ENCODE measurements at places on chromosomes 11 and 22.

- DNase-seq, result peak; percentile 58
Measured at GRCh38 chr11:102780491-102780918, at the start of gene MMP10. Gene MMP10 (minus strand): TSS chr11:102780628. CDS start chr11:102780591, 37 bp downstream.

DNA sequence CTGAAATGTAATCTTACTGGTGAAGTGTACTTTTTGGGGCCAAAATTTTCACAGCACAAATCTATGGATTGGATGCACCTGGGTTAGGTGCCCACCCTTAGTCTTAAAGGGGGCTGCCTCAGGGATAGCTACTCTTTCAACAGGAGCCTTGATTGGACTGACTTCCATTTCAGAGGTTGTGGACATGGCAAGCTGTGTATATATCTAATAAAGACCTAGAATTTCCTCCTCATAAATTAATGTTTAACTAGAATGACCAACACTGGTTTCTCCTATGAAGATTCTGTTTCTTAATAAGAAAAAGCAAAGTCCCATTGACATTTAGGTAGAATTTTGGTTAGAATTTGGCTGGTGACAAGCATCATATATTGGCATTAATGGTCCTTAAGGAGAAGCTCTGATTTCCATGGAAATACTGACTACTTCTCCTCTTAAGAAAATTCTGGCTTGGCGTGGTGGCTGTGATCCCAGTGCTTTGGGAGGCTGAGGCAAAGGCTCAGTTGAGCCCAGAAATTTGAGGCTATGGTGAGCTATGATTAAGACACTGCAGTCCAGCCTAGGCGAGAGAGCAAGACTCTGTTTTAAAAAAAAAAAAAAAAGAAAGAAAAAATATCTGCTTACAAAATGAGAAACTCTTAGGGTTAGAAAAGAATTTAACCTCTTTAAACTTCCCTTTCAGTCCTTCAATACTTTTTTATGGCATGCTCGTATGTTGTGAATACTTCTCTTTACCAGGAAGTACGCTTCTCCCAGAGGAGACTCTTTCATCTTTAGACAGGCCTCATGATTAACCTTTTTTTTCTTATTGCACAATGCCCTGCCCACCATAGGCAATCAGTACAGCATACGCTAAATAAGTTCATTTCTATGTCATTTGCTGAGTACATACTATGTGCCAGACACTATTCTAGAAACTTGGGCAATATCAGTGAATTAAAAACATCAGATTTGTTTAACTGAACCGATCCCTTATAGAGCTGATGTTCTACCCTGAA lies 77.2 kb downstream of the PRR5L start:
- no peak for DNase-seq

DNA sequence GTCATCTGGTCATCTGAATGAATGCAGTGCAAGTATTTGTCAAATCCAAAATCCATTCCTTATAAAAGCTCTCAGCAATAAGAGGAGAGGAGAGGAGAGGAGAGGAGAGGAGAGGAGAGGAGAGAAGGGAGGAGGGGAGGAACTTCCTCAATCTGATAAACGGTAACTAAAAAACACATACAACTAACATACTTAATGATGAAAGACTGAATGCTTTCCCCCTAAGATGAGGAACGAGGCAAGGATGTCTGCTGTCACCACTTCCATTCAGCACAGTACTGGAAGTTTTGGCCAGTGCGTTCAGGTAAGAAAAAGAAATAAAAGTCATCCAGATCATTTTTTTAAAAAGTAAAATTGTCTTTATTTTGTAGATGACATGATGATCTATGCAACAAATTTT lies 80.4 kb downstream of the CD82 start:
- no peak for DNase-seq

DNA sequence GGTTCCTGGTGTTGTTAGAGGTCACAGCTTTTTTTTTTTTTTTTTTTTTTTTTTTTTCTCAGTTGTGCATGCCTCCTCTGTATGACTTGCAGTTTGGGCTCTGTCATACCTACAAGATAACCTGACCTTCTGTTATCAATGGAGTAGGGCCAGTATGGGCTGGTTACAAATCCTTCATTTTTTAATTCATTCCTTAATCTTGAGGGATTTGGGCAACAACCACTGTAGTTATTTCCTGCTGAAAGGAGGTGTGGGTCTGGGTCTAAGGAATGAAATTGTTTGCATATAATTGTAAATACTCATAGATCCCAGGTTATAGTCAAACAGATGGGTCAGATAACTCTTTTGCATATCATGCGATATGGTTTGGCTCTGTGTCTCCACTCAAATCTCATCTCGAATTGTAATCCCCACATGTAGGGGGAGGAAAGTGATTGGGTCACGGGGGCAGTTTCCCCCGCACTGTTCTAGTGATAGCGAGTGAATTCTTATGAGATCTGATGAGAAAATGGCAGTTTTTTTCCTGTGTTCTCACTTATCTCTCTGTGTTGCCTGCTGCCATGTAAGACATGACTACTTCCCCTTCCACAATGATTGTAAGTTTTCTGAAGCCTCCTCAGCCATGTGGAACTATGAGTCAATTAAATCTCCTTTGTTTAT lies 14.1 kb upstream of the GLYAT start:
- DNase-seq, result no peak

DNA sequence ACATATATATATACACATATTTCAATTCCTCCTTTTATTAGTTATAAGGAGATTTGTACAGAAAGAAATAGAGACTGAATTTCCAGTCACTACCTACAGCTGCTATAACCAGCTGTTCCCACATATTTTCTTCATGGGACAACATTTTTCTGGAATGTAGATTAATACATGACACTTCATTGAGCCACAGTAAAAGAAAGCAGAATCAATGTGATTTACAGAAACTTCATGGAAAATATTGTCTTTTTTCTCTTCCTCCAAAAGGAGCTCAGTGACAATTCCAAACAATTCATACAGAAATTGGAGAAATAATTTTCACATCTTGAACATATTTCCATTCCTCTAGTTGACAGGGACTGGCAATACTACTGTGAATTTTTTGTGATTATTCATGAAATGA lies 249.2 kb downstream of the DLG2 start:
- no peak for DNase-seq

Data from astrocyte of the hippocampus (primary cell).